ENCODE measurements at places on chromosomes 16 and 17.

DNA sequence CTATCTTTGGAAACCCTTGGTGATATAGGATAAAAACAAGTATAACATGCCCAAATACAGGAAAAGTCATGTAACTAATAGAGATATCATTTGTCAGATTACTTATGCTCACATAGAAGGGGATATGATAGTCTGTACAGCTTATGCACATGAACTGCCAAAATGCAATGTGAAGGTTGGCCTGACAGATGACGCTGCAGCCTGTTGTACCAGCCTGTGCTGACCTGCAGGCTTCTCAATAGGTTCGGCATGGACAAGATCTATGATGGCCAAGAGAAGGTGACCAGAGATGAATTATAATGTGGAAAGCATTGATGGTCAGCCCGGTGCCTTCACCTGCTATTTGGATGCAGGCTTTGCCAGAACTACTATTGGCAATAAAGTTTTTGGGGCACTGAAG lies 12.7 kb downstream of the WFIKKN2 start:
- DNase-seq = no peak

- DNase-seq = no peak
These were observed 20.1 kb upstream of the C16orf95 start for GRCh38 chr16:87337262-87337771.

- no peak for DNase-seq
These were observed 9.1 kb downstream of the SRL start for GRCh38 chr16:4232541-4233386.

GRCh38 chr16:31083556-31083955 lies 5.2 kb downstream of the PRSS53 start:
- DNase-seq = no peak

DNA sequence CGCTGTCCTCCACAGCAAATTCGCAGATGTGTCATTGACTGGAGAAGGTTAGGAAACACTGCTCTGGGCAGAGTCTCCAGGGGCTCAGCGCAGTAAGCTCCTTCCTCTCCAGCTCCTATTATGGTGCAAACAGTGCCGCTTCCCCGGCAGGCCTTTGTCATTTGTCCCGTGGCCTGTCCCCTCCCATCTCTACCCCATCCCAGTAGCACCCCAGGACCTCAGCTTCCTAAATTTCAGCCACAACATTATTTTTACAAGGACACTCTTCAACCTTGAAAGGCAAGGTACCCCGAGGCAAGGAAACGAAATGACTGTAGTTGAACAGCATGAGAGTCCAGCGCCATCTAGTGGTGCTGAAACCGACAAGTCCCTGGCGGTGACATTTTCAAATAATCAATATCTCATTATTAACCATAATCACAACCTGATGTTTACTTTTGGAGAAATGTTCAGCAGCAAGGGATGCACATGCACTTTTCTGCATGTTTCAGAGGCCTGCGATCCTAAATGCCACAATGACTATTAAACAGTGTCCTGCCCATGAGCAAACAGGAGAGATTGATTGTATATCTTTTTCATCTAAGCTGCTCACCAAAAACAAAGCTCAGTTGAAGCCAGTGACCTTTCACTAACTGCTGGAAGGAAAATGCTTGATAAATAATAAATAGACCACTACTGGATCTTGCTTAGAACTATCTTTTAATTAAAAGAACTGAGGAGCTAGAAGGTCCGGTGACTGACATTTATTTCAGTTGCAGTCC lies 16.5 kb downstream of the MRPS23 start:
- peak; percentile 83 for DNase-seq

GRCh38 chr16:57427824-57428223 lies 19.4 kb downstream of the CIAPIN1 start:
- peak; percentile 8 for DNase-seq

DNA sequence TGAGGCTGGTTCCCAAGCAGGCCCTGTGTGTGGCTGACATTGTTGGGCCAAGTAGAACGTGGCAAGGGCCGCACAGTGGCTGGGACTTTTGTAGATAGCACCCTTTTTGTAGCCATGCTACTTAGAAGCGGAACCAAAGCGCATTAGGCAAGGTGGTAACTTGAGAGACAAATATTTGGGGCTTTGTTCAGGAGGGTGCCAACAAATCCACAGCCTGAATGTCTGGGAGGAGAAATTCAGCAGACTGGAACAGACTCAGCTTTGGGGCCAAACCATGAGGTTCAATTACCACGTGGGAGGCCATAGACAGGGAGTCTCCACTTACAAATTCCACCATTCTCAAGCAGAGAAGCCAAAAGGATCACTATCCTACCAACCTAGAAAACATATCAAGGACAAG lies 183.7 kb downstream of the RGS9 start:
- no peak for DNase-seq

- DNase-seq = peak; percentile 61
These were observed 29.9 kb downstream of the PARN start for GRCh38 chr16:14600164-14600563.
